ENCODE measurements at places on chromosomes 2 and 18. TPM values are rescaled to one million over a fixed set of nuclear protein-coding genes. Genes with fewer than 3 reads are reported as not detected.

GRCh38 chr2:221263573-221263972 is 308.5 kb downstream of the EPHA4 start:
- no peak overlapping the region for H3K4me3 ChIP-seq
- H3K27ac ChIP-seq: no peak overlapping the region
- no peaks in the 10 kb centered on the region for H3K27me3 ChIP-seq
- H3K4me1 ChIP-seq: peaks cover 11% of the 10 kb centered on the region
- no peaks in the 10 kb centered on the region for H3K36me3 ChIP-seq

DNA sequence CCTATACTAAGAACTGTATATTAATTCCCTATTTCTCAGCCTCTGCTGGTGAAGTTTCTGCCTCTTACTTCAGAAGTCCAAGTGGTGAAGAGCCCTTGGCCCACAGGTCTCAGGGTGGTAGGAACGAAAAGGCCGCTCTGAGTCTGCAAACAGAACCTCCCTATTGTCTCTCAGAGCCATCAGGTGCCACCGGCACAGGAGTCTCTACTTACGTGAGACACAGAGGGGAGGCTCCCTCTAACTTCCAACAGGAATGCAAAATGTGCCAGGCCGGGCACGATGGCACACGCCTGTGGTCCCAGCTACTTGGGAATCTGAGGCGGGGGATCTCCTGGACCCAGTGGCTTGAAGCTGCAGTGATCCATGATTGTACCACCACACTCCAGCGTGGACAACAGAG is 143.0 kb downstream of the TPO start:
- H3K27me3 ChIP-seq: no peaks in the 10 kb centered on the region
- H3K27ac ChIP-seq: no peak overlapping the region
- no peak for DNase-seq
- peaks cover 11% of the 10 kb centered on the region for H3K4me1 ChIP-seq
- no peak overlapping the region for H3K4me3 ChIP-seq

- no peaks in the 10 kb centered on the region for H3K36me3 ChIP-seq
- H3K4me3 ChIP-seq: no peak overlapping the region
- H3K27ac ChIP-seq: no peak overlapping the region
- no peak for DNase-seq
Measured at GRCh38 chr18:68803356-68803755, 5.5 kb downstream of the CCDC102B start.

- H3K4me1 ChIP-seq: peaks cover 24% of the 10 kb centered on the region
- H3K27me3 ChIP-seq: no peaks in the 10 kb centered on the region
- H3K36me3 ChIP-seq: no peaks in the 10 kb centered on the region
Measured at GRCh38 chr2:44291281-44292248, 16.3 kb downstream of the SLC3A1 start.

The FSHR gene
- total RNA-seq: not detected
